ENCODE measurements at places on chromosomes 5 and 9. TPM values are rescaled to one million over a fixed set of nuclear protein-coding genes. Genes with fewer than 3 reads are reported as not detected.

The ANGPTL2 gene
- 0.37 TPM for total RNA-seq

GRCh38 chr9:117413346-117414219 is 1.3 kb downstream of the ASTN2 start:
- no peak for DNase-seq

- DNase-seq = peak; percentile 96
Observed at GRCh38 chr5:126422994-126423788, at the start of gene GRAMD2B. Gene GRAMD2B (plus strand): TSS chr5:126423409. CDS start chr5:126423607, 198 bp downstream.

GRCh38 chr9:95481000-95481399 is 35.8 kb downstream of the PTCH1 start:
- DNase-seq = no peak

The LRRC19 gene
- not detected for total RNA-seq

The ACTBL2 gene
- total RNA-seq = 0.04 TPM

The LEAP2 gene
- 0.71 TPM for total RNA-seq

The MRPL22 gene
- 43.8 TPM for total RNA-seq

The TAF11L10 gene
- not detected for total RNA-seq

The LVRN gene
- total RNA-seq = not detected

The PPP2R2B gene
- 0.14 TPM for total RNA-seq

GRCh38 chr5:139880416-139881142 is 85.0 kb downstream of the PSD2 start:
- DNase-seq = no peak

The WDR70 gene
- total RNA-seq = 25.5 TPM

DNA sequence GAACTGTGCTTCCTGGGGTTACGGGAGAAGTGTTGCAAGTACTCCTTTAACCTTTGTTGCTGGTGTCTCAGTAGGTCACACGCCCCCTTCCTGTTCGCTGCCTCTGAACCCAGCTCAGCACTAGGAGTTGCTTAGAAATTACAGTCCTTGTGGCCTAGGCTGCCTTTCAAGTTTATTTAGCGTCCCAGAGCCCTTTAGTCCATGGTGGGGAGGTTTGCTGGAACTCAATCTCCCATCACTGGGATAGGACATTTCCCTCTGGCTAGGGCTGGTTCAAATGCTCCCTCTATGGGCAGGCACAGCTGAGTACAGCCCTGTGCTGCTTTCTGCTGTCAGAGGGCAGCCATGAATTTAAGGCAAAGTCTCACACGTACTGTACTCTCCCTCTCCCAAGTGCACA is 4.7 kb downstream of the IFNA8 start:
- DNase-seq = no peak

DNA sequence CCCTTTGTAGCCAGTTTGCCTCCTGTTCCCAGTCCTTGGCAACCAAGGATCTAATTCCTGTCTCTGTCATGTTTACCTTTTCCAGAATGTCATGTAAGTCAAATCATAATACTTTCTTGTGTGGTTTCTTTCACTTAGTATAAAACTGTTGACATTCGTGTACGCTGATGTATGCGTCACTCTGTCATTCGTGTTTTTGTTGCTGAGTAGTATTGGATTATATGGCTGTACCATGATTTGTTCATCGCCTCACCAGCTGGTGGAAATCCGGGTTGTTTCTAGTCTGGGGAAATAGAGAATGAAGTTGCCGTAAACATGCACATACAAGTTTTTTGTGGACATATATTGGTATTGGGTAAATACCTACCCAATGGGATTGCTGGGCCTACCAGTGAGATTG is 97.4 kb downstream of the ANGPTL2 start:
- DNase-seq = no peak

DNA sequence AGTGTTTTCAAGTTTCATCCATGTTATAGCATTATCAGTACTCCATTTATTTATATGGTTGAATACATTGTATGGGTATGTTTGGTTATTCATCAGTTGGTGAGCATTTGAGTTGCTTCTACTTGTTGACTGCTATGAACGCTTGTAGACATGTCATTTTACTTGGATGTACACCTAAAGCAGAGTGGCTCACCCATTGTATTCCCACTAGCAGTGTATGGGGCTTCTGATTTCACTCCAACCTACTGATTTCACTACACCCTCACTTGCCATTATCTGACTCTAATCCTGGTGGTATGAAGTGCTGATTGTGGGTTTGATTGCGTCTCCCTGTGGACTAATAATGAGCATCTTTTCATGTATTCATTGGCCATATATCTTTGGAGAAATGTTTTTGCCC is 9.5 kb downstream of the NPM1 start:
- DNase-seq = no peak

- DNase-seq = no peak
Observed at GRCh38 chr5:8683496-8683895, 814.5 kb downstream of the MTRR start.

DNA sequence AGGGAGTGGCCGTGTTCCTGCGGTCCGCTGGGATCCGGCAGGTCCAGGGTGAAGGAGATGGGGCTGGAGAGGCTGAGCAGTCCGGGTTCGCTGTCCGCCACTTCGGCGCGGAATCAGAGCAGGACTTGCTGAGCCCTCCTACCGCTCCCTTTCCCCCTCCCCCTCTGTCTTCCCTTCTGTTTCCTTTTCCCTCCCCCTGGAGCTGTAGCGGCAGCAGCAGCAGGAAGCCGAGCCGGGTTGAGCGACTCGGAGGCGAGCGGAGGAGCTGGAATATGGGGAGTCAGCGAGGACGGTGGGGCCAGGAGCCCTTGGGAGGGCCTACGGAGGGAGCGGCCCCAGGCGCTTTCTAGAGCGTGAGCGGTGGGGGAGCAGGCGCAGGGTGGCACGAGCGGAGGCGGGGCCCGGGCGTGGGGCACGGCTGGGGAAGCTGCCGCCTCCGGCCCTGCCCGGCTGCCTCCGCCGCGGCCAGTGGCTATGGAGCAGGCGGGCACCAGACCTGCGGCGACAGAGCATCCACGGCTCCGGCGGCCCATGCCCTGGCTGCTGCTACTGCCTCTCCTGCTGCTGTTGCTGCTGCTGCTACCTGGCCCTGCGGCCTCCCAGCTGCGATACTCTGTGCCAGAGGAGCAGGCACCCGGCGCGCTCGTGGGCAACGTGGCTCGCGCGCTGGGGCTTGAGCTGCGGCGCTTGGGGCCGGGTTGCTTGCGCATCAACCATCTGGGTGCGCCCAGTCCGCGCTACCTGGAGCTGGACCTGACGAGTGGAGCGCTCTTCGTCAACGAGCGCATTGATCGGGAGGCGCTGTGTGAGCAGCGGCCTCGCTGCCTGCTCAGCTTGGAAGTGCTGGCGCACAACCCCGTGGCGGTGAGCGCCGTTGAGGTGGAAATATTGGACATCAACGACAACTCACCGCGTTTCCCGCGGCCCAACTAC is at the start of gene PCDHAC2:
Gene PCDHAC2, plus strand, starts transcription at position 184 of the 933 bp plus-strand sequence. Its CDS starts 291 bp downstream, at position 475.
- DNase-seq = peak; percentile 39

The AMBP gene
- total RNA-seq = not detected

DNA sequence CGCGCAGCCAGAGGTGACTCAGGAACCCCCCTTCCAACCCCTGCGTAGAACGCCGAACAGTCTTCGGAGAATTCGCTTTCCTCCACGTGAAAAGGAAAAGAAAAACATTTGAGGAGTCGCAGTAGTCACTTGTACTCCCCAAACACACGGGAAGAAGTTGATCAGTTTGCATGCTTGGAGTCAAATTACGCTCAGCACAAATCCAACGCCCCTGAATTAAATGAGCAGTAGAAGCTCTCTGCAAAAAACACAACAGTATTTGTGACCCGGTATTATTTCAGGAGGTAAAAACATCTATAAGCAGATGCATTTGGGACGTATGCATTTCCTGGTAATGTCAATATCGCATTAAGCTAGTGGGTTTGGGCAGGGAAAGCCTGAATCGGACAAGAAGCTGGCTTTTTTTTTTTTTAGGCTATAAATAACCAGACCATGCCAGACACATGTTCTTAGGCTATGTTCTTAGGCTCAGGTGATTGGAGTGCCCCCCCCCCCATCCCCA is 854 bp upstream of the ARL15 start:
- peak; percentile 50 for DNase-seq

- no peak for DNase-seq
Observed at GRCh38 chr9:96505316-96505991, 55.5 kb downstream of the HABP4 start.

Measured in foreskin keratinocyte (primary cell).